ENCODE measurements at places on chromosomes 5 and 9.

GRCh38 chr5:108371263-108371662 lies 10.6 kb downstream of the FBXL17 start:
- DNase-seq: no peak

GRCh38 chr9:36401164-36401740 lies 1.2 kb upstream of the RNF38 start:
- DNase-seq: no peak

DNA sequence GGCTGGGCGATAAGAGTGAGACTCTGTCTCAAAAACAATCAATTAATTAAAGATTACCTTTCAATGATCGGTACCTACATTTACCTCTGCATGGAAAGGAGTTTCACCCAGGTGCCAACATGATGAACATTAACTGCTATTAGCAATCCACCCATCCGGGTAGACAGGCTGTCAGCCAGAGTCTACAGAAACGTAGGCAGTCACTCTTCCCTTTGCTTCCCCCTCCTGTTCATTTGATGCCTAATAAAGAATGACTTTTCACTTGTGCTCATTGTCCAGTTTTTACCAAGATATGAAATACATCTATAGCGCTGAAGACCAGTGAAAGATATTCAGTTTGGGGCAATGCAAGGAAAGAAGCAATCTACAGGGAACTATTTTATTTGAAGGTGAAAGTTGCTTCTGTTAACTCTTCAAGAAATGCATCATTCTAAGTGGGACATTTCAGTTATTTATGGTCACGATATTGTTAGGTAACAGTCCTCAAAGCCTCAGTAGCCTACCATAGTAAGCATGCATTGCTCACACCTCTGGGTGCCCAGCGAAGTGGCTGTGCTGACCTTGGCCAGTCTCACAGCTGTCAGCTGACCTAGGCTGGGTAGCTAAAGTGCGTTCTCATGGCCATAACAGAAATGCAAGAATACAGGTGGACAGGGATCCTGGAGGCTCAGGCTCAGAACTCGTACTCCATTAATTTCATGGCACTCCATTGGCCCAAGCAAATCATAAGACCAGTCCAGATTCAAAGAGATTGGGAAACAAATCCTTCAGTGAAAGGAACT lies 87.2 kb upstream of the DMRT1 start:
- DNase-seq: no peak

DNA sequence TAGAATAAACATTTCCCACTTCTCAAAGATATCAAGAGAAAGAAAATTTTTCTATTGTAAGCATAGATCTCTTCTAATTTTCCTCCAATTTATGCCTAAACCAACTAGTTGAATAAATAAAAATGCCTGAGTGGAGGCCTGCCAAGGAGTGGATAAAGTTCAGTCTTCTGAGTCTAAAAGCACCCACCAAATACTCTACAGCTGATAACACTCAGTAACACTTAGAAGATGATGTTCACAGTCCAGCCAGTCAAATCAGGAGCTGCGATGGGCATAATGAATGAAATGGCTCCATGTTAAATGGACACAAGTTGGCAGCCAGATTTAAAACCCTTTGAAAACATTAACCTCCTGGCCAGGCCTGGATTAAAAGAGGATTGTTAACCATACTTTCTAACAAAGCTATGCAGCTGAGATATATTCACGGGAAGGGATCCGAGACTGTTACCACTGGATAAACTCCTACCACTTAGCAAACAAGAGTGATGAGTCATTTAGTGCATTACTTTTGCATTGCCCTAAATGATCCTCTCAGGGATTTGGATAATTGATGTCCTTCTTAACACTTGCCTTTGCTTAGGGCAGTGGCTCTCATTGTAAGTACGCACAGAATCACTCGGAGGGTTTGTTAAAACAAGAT lies 63.7 kb upstream of the CCDC112 start:
- no peak for DNase-seq

DNA sequence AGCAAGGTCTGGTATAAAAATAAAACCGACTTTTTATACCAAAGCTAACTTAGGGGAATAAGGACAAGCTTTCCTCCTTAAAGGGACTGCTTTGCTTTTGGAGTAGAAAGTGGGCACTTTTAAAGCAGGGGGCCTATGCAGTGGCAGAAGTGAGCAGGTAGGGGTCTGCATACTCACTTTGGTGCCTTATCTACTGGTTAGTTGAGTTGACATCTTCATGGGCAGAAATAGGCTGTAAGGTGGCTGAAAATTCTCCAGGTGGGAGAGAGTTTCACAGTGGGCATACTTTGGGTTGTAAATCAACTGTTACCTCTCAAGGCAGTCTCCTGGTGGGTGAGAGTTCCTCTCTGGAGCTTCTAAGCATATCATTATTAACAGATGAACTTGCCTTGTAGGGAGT lies 24.8 kb downstream of the OSMR start:
- DNase-seq: no peak

- no peak for DNase-seq
These were observed 357.8 kb upstream of the CCNG1 start for GRCh38 chr5:163079618-163080017.

- no peak for DNase-seq
These were observed 33.4 kb downstream of the ASS1 start for GRCh38 chr9:130478152-130478551.

DNA sequence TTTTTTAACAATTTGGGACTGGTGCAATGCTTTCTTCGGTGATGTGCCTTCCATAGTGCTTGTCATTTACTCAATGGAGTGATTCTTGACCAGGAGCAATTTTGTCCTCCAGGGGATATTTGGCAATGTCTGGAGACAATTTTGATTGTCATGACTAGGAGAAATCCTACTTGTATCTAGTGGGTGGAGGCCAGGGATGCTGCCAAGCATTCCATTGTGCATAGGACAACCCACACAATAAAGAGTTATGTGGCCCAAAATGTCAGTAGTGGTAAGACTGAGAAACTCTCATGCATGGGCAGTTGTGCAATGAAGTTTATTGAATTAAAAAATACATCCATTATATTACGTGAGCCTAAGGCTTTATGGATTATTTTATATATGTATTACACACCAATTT lies 70.5 kb downstream of the FOCAD start:
- no peak for DNase-seq

DNA sequence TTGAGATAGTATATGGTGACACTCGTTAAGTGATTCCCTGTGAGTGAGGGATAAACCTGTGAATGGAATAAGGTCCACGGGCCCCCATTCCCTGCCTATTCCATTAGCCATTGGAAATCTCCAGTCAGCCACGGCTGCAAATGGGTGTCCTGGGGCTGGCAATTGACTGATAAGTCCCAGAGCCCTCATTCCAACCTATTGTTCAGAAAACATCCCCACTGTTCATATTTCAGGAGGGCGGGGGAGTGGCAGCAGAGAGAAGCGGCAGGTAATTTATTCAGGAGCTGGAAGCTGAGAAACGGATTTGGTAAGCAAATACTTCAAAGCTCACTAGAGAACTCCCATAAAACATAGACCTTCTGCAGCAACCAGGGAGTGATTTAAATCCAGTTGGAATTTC lies 42.0 kb downstream of the TMEM174 start:
- DNase-seq: no peak

GRCh38 chr5:160835376-160835775 lies 16.6 kb downstream of the ATP10B start:
- no peak for DNase-seq

- DNase-seq: no peak
These were observed 46.6 kb upstream of the PCA3 start for GRCh38 chr9:76717613-76718012.

DNA sequence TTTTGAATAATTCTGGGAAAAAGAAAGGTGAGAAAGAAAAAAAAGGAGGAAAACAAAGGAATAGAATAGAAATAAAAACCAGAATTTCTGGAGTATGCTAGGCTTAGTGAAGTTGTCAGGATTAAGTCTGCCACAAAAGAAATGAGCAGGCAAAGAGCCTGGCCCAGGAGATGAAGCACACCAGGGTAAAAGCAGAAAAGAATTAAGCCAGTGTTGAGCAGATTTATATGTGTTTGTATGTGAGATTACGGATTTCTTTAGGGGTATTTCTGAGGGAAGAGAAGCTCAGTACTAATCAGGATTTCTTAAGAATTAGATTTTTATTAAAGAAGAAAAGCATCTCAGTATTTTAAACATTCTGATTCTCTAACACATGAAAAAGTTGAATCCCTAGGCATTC lies 74.5 kb downstream of the MRPS27 start:
- DNase-seq: no peak

- DNase-seq: no peak
These were observed 15.4 kb upstream of the ATP6V1G1 start for GRCh38 chr9:114572199-114572598.

DNA sequence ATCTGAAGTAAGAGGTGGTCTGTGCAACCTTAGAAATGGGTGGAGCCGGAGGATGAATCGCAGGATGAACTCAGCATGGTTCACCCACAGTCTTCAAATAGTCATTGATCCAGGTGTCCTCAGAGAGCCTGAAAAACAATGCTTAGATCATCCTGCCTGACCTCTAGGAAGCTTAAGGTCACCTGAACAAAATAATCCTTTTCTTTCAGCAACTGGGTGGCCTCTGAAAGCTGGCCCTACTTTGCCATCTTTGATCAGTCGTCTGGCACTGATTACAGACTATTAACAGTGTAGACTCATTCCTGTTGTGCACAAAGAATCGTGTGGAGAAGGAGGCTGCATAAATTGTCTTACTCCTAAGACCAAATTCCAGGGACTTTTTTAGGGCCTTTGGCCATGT lies 50.7 kb downstream of the PIP5K1B start:
- DNase-seq: no peak

- DNase-seq: no peak
These were observed 2.7 kb downstream of the TNC start for GRCh38 chr9:115115117-115115880.

- peak; percentile 48 for DNase-seq
These were observed 62.0 kb downstream of the ANKH start for GRCh38 chr5:14809369-14810155.

- no peak for DNase-seq
These were observed 424.0 kb downstream of the CDH18 start for GRCh38 chr5:19564036-19564435.

- no peak for DNase-seq
These were observed 978 bp downstream of the CFAP157 start for GRCh38 chr9:127707766-127708165.

- no peak for DNase-seq
These were observed 115.4 kb upstream of the GAS1 start for GRCh38 chr9:87062746-87063145.

DNA sequence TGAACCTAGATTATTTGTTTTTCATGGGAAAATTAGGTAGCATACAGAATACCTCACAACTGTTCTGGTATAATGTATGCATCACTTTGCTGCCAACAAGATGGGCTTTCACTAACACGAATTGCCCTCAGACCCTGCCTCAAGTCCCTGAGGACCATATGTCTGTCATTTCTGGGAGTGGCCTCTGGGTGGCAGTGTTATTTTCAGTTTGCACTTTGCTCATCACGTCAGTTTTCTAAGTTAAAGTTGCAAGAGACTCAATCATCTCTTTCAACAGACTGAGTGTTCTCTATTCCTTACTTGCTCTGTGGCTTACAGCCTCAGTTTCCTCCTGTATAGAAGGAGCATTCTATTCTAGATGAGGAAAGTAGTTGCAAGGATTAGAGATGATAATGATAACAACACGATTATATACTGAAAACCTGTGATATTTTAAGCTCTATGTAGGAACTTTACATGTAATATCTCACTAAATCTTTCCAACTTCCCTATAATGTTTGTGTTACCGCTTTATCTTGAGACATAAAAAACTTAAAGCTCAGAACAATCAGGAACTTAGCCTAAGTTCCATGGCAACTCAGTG lies 55.7 kb downstream of the TSSK1B start:
- peak; percentile 14 for DNase-seq

DNA sequence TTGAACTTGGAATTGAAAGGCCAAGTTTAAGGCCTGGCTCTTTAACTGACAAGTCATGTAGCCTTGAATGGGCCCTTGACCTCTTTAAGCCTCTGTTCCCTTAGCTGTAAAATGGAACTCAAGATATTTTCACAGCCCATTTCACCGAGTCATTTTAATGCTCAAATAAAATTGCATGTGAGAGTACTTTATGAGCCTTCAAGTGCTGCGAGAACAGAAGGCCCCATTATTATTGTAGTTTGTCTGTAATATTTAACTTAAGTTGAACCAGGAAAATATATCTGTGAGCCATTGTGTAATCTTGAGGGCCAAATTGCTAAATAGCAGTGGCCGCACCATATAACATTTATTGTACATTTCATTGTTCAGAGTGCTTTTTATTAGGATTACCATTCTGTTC lies 249.9 kb downstream of the NTRK2 start:
- DNase-seq: no peak

DNA sequence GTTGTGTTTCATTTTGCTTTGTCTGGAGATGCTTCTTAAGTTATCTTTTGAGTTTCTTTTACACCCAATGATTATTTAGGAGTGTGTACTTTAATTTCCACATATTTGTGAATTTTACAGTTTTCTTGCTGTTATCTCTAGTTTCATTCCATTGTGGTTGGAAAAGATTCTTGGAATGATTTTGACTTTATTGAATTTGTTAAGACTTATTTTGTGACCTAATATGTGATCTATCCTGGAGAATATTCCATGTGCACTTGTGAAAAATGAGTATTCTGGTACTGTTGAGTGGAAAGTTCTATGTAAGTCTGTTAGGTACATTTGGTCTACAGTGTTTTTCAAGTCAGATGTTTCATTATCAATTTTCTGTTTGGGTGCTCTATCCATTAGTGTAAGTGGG lies 24.4 kb upstream of the GRAMD2B start:
- no peak for DNase-seq

DNA sequence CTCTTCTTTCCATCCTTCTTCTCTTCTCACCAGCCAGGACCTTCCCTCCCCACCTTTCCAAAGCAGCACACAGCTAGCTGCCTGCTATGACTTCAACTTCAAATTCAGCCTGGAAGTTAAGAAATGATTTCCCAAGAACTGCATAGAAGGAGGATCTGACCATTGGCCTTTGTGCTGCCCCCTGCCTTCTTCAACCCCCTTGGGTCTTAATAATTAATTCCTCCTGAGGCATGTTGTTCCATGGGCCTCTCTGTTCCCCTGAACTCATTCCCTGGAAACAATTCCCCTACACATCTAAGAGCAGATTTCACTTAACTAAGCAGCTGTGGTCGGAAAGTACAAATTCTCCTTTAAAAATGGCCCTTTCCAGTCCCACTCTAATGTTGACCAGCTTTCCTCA lies 62.4 kb downstream of the ADAMTS12 start:
- DNase-seq: no peak

GRCh38 chr5:54570916-54571315 lies 53.4 kb downstream of the SNX18 start:
- no peak for DNase-seq

DNA sequence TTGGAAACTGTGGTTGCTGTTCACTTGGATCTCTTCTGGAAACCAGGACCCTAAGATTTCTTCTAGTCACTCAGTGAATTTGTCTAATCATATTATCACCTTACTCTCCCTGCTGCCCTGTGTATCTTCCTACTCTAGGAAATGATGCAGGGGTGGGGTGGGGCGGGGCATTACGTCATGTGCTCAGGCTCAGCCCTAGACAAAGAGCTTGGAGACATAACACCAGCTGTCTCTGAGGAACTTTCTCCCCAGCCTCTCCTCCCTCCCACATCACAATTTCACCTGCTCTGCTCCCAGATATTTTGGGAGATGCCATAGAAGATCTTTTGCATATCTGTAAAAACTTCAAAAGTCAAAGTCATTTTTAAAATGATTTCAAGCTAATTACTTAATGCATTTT lies 470.4 kb downstream of the ZSWIM6 start:
- DNase-seq: no peak

- no peak for DNase-seq
These were observed 45.9 kb downstream of the AMBP start for GRCh38 chr9:114031948-114032840.

- no peak for DNase-seq
These were observed 21.6 kb downstream of the TJP2 start for GRCh38 chr9:69195668-69196067.

GRCh38 chr9:100473276-100474081 lies 530 bp downstream of the TMEFF1 start:
- DNase-seq: no peak

Data from stimulated activated CD8-positive, alpha-beta memory T cell treated with anti-CD3 and anti-CD28 coated beads, Interleukin-2, amount 100 ng/mL, for 1 hour (primary cell).